ENCODE measurements at places on chromosomes 13 and 19. TPM values are rescaled to one million over a fixed set of nuclear protein-coding genes. Genes with fewer than 3 reads are reported as not detected.

GRCh38 chr13:26719356-26719945 lies 41.1 kb downstream of the GPR12 start:
- DNase-seq, result no peak

- no peak for DNase-seq
These were observed 126.7 kb downstream of the MAB21L1 start for GRCh38 chr13:35349673-35350278.

DNA sequence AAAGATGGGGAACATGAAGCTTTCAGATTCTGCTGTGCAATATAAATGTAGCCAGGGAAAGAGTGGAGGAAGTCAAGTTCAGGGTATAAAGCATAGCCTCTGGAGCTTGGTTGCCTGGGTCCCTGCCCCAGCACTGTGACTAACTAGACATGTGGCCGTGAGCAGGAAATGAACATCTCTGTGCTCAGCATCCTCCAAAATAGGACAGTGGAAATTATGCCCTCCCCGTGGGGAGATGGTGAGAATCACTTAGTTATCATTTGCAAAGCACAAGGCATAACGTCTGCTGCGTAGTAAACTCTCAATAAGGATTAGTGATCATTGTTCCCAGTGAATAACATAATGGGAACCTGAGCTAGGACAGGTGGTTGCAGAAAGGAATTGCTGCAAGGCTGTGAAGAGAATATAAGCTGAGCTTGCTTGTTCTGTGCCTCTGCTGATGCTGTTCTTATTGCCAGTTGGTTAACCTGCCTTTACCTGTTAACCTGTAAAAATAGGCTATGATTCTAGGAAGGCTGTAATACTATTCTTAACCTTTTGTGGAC lies 441.0 kb downstream of the COG6 start:
- DNase-seq, result no peak

DNA sequence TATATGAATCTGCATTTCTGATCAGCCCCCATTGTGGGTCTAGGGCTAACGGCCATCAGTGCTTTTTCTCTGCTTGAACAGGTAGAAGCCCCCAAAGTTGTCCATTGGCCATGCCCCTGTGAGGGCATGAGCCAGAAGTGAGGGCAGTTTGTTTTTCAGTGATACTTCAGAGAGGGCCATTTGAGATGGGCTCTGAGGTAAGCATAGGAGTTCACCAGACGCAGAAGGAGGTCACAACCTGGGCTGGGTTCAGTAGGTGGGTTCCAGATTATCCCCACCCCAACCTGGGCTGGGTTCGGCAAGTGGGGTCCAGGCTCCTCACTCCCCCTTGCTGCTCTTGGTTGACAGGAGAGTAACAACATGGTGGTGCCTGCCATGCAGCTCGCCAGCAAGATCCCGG lies 33.4 kb downstream of the MAU2 start:
- DNase-seq, result no peak

DNA sequence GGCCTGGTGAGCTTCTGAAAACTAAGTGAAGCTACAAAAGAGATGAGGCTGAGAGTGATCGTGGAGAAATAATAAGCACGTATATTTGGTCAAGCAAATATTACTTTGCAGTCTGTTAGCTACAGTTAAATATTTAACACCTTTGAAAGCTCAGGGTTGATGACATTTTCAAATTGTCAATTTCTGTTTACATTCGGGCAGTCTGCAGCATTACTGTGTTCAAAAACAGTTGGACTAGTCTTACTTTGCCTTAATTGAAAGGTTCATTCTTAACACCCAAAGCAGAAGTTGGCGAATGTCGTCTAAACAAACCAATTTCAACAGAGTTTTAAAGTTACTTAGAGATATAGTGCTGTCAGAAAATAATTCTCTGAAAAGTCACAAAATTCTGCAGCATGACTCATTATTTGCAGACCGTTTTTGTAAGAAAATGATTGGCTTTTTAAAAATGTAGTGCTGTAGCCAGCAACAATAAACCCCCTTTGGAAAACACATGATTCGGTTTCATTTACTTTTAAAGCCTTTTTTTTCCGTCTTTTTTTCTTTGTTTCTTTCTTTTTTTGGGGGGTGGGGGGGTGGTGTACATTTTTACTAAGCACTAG lies 549.0 kb downstream of the GPC6 start:
- DNase-seq, result no peak

- DNase-seq, result no peak
These were observed 384.4 kb upstream of the TSHZ3 start for GRCh38 chr19:31733591-31733990.

ZNF225 gene
- 2.6 TPM for total RNA-seq

DNA sequence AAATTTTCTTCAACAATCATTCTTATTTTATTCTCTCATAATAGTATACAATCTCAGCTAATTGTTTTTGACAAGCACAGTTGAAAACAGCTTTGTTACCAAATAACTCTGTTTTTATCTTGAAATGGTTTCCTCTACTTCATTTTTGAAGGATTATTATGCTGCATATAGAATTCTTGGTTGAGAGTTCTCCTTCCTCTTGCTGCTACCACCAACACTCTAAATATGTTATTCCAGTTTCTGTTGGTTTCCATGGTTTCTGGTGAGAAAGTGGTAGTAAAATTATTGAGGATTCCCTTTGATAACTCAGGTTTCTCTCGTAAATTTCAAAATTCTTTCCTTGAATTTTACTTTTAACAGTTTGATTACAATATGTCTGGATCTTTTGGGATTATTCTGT lies 1725.9 kb downstream of the PCDH9 start:
- DNase-seq, result no peak

- DNase-seq, result no peak
These were observed 17.8 kb upstream of the IGLON5 start for GRCh38 chr19:51293571-51294210.

Data from left ventricle myocardium superior (tissue), 1 donor.